ENCODE measurements at places on chromosomes 2 and 18. TPM values are rescaled to one million over a fixed set of nuclear protein-coding genes. Genes with fewer than 3 reads are reported as not detected.

CLEC4F gene
- total RNA-seq: not detected

GRCh38 chr2:69490486-69490885 is 53.3 kb upstream of the NFU1 start:
- 0 out of 2 replicates have a peak, but pooled peaks cover 3% of the 10 kb centered on the region for H3K4me1 ChIP-seq
- H3K4me3 ChIP-seq: no peak overlapping the region
- no peak for DNase-seq
- H3K27me3 ChIP-seq: no peaks in the 10 kb centered on the region

DNA sequence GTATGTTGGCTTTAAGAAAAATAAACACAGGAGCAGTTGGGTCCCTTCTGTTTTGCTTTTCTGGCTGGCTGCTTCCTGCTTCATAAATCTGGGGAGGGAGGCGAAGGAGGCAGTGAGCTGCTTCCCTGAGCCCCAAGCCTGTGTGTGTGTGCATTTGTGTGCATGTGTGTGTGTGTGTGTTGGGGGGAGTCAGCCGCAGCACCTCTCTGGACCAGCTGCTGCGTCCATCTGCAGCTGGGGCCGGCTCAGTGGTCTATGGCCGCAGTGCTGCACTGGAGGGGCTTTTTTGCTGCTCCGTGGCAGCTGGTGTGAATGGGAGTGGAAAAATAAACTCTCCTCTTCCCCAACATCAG is 192.3 kb downstream of the RNF144A start:
- no peaks in the 10 kb centered on the region for H3K4me1 ChIP-seq
- no peak for DNase-seq
- no peaks in the 10 kb centered on the region for H3K36me3 ChIP-seq

DNA sequence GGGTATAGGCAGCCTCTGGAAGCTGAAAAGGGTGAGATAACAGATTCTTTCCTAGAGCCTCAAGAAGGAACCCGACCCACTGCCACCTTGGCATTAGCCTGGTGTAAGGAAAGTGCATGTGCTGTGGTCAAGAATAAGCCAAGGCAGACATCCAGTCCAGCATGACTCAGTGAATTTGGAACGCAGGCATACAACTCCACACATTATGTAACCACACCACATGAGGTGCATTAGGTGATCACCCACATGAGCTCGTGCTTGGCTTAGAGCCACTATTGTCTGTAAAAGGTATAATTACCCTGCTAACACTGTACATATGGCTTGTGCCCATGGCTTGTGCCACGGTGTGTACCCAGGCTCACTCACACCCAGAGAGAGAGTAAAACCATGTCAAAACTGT is 583.7 kb upstream of the HNMT start:
- H3K4me1 ChIP-seq: no peaks in the 10 kb centered on the region

ANKRD39 gene
- 7.7 TPM for total RNA-seq

GRCh38 chr2:53429901-53430300 is 337.7 kb upstream of the CHAC2 start:
- H3K4me1 ChIP-seq: no peaks in the 10 kb centered on the region
- no peaks in the 10 kb centered on the region for H3K27me3 ChIP-seq
- no peaks in the 10 kb centered on the region for H3K36me3 ChIP-seq
- DNase-seq: no peak
- H3K27ac ChIP-seq: no peak overlapping the region

GRCh38 chr18:75297731-75298130 is 87.1 kb downstream of the TSHZ1 start:
- no peak for DNase-seq
- H3K36me3 ChIP-seq: no peaks in the 10 kb centered on the region

GRCh38 chr2:106882673-106883072 is 3.3 kb downstream of the ST6GAL2 start:
- no peak overlapping the region for H3K4me3 ChIP-seq
- H3K36me3 ChIP-seq: no peaks in the 10 kb centered on the region
- H3K27me3 ChIP-seq: no peaks in the 10 kb centered on the region
- H3K4me1 ChIP-seq: no peaks in the 10 kb centered on the region

EHD3 gene
- not detected for total RNA-seq

- H3K4me3 ChIP-seq: no peak overlapping the region
- H3K36me3 ChIP-seq: no peaks in the 10 kb centered on the region
- no peak for DNase-seq
- no peaks in the 10 kb centered on the region for H3K27me3 ChIP-seq
- H3K27ac ChIP-seq: no peak overlapping the region
Observed at GRCh38 chr18:43992741-43993140, 687.9 kb upstream of the SETBP1 start.

PDE11A gene
- 0.43 TPM for total RNA-seq

GRCh38 chr2:206211657-206212255 is 52.1 kb downstream of the EEF1B2 start:
- no peak overlapping the region for H3K4me3 ChIP-seq
- no peaks in the 10 kb centered on the region for H3K36me3 ChIP-seq
- no peaks in the 10 kb centered on the region for H3K27me3 ChIP-seq
- DNase-seq: no peak

DNA sequence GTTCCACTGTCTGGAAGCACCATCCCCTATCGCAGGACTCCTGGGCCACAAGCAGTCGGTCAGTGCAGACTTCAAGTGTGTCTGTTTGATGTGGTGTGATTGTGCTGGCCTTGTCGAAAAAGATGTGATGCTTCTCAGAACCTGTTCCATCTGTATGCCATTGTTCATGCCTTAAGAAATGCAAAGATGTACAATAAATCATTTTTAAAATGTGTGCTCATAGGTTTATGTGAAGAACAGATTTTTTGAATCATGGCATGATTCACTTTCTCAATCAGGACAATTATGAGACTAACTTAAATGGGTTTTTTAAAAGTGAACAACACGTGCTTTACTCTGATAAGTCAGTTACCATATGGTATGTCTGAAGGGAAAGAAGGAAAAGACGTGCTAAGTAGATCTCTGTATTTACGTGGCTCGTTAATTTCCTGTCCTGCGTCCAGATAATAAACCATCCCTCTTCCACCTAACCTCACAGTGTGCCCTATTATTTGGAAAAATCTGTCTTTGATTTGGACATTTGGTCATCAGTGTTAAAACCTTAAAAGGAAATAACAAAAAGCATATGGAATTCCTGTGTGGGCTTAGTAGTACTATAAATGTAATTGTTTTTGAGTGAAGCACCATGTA is 54.9 kb downstream of the PRKRA start:
- H3K4me3 ChIP-seq: no peak overlapping the region
- no peak for DNase-seq
- no peak overlapping the region for H3K27ac ChIP-seq
- H3K4me1 ChIP-seq: no peaks in the 10 kb centered on the region
- H3K27me3 ChIP-seq: no peaks in the 10 kb centered on the region

ACADL gene
- 1.6 TPM for total RNA-seq

GRCh38 chr2:226638576-226638975 is 161.0 kb downstream of the IRS1 start:
- no peak for DNase-seq
- H3K36me3 ChIP-seq: no peaks in the 10 kb centered on the region
- H3K27me3 ChIP-seq: no peaks in the 10 kb centered on the region
- H3K4me1 ChIP-seq: no peaks in the 10 kb centered on the region
- H3K4me3 ChIP-seq: no peak overlapping the region

DNA sequence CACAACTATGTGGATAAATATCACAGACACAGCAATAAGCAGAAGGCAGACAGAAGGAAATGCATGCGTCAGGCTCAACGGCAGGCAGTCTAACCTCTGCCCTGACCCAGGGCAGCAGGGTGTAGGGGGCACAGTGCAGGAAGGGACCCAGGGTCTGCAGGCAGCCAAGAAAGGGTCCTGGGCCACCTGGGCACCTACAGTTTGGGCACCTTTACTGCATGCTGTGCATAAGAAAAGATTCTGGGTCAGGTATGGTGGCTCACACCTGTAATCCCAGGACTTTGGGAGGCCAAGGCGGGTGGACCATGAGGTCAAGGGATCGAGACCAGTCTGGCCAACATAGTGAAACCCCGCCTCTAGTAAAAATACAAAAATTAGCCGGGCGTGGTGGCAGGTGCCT is 17.7 kb downstream of the PASK start:
- no peak overlapping the region for H3K27ac ChIP-seq
- H3K4me1 ChIP-seq: no peaks in the 10 kb centered on the region
- no peaks in the 10 kb centered on the region for H3K27me3 ChIP-seq
- DNase-seq: no peak
